Stomach (tissue), 19 donors: ENCODE measurements at places on chromosomes 1 and 21. TPM values are rescaled to one million over a fixed set of nuclear protein-coding genes. Genes with fewer than 3 reads are reported as not detected.
A peak's percentile ranks its signal among the peaks of the same experiment; 100 is the strongest.

- H3K4me1 ChIP-seq = no peaks in the 10 kb centered on the region
- no peak overlapping the region for H3K4me3 ChIP-seq
- no peak overlapping the region for H3K27ac ChIP-seq
Measured at GRCh38 chr1:115545791-115546733, 95.7 kb upstream of the VANGL1 start.

DNA sequence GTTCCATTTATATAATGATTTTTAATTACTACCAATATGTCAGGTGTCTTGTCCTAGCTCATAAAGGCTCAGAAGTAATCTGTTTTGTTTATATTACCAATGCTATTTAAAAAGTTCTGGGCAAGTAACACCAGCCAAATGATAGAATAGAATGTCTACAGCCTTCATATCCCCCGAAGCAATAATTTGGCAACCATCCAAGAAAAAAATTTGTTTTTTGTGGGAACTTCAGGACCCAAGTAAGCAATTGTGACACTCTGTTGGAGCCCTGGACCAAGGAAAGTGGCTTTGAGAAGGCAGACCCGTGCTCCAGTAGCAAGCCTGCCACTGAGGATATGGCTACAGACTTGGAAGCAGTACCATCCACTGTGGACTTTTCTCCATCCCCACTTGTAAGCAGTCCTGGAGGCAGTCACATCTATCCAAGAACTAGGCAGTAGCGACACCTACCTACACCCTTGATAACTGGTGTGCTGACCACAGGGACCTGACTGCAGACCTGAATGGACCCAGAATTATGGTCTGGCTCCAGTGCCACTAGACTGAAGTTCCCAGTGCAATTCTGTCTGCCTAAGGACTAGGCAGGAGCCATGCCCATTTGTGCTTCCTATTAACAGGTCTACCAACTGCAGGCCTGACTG, 870.7 kb upstream of the ADGRL2 start:
- H3K27ac ChIP-seq = no peak overlapping the region
- no peaks in the 10 kb centered on the region for H3K36me3 ChIP-seq
- DNase-seq = no peak

DNA sequence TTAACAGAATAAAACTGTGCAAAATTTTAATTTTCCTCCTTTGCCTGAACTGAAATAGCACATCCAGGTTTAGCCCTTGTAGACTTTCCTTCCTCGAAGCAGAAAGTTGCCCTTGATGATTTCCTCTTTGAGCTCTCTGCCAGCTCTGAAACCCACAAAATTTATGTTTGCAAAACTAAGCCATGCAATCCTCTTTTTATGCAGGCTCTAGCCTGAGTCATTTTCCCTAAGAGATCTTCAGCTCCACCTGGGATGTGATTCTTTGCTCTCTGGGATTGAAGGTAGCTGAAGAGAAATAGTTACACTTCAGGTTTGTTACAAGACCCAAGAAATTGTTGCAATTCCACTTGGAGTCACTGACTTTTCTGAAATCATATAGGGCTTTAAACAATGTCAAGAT, 1.4 kb upstream of the F3 start:
- DNase-seq = no peak
- no peaks in the 10 kb centered on the region for H3K27me3 ChIP-seq
- no peaks in the 10 kb centered on the region for H3K36me3 ChIP-seq
- peak overlapping the region; percentile 85 for H3K27ac ChIP-seq
- peaks cover 61% of the 10 kb centered on the region for H3K4me1 ChIP-seq

GRCh38 chr1:217861658-217862057, 230.5 kb downstream of the SPATA17 start:
- H3K36me3 ChIP-seq = no peaks in the 10 kb centered on the region
- DNase-seq = no peak
- no peaks in the 10 kb centered on the region for H3K27me3 ChIP-seq
- no peaks in the 10 kb centered on the region for H3K4me1 ChIP-seq
- no peak overlapping the region for H3K4me3 ChIP-seq
- H3K27ac ChIP-seq = no peak overlapping the region

Gene HSD3B2
- 0.37 TPM for total RNA-seq

Gene PTAFR
- 2.8 TPM for total RNA-seq
